ENCODE measurements at places on chromosomes 11 and 22.

DNA sequence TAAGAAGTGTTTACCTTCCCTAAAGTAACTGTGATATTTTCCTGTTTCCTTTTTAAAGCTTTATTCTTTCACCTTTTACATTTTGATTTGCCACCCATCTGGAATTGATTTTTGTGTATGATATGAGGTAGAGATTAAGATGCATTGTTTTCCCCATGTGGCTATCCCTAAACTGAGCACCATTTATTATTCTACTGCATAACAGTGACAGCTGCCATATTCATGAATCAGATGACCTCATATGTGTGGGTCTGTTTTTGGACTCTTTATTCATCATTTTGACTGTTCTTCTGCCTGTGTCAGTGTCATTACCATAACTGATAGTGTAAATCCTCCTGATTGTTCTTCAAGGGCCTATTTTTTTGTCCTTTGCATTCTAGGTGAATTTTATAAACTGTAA is 50.8 kb downstream of the HIPK3 start:
- no peak for DNase-seq

- DNase-seq, result no peak
These were observed 6.7 kb upstream of the SLC6A5 start for GRCh38 chr11:20592741-20593140.

- DNase-seq, result no peak
These were observed 6.5 kb downstream of the MCM5 start for GRCh38 chr22:35406443-35406842.

- DNase-seq, result no peak
These were observed 2.9 kb downstream of the MRGPRX3 start for GRCh38 chr11:18135308-18135707.

DNA sequence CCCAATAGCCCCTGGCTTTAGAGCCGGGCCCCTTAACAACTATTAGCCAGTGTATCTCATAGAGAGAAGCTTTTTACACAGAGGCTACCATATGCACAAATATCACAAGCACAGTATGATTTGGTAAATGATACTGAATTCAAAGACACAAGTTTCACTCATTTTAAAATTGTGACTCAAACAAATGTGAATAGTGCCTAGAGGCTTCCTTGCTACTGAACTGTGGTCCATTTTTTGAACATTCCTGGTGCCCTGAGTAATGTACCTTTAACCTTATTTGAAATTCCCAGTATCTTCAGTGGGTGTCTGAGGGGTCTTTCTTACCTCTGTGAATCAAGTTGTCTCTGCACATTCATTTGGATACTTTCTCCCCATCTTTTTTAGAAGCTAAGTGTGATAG is 156.2 kb downstream of the MAML2 start:
- no peak for DNase-seq
